CD4-positive, alpha-beta T cell treated with Interleukin-21 for 1 hour (primary cell): ENCODE measurements at places on chromosomes 5 and 9.

- no peak for DNase-seq
Observed at GRCh38 chr5:154608531-154609011, 130.5 kb upstream of the HAND1 start.

- no peak for DNase-seq
Observed at GRCh38 chr5:114363837-114364236, 2.0 kb downstream of the KCNN2 start.

- DNase-seq: no peak
Observed at GRCh38 chr9:21833090-21833801, 30.8 kb downstream of the MTAP start.

- DNase-seq: no peak
Observed at GRCh38 chr5:170226661-170227060, 6.1 kb upstream of the C5orf58 start.

DNA sequence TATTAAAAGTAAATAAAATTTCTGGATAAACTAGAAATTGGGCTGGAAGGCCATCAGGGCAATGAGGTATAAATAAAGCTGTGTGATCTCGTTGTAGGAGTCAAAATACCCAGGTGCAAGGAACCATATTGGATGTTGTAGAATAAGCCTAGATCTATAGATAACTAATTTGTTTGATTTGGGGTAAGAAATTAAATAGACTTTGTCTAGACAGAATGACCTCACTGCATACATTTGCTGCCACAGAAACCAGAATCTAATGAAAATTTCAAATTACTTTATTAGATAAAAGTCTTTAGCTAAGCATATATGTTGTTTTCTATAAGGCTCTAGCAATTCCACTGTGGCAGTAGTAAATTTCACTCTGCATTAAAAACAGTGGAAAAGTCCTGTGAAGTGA is 225.2 kb upstream of the ITGA1 start:
- no peak for DNase-seq
